Foreskin keratinocyte (primary cell): ENCODE measurements at places on chromosomes 13 and 19. TPM values are rescaled to one million over a fixed set of nuclear protein-coding genes. Genes with fewer than 3 reads are reported as not detected.

GRCh38 chr19:38508507-38508906, 75.0 kb downstream of the RYR1 start:
- no peak for DNase-seq

GRCh38 chr13:75197803-75198202, 284.2 kb downstream of the TBC1D4 start:
- no peak for DNase-seq

The CATSPERD gene
- total RNA-seq = not detected in 2 replicates

The MLNR gene
- not detected in 2 replicates for total RNA-seq

The CGB8 gene
- not detected in 2 replicates for total RNA-seq

The SYCN gene
- not detected in 2 replicates for total RNA-seq

GRCh38 chr13:37886879-37887278, 17.3 kb upstream of the TRPC4 start:
- DNase-seq = no peak

DNA sequence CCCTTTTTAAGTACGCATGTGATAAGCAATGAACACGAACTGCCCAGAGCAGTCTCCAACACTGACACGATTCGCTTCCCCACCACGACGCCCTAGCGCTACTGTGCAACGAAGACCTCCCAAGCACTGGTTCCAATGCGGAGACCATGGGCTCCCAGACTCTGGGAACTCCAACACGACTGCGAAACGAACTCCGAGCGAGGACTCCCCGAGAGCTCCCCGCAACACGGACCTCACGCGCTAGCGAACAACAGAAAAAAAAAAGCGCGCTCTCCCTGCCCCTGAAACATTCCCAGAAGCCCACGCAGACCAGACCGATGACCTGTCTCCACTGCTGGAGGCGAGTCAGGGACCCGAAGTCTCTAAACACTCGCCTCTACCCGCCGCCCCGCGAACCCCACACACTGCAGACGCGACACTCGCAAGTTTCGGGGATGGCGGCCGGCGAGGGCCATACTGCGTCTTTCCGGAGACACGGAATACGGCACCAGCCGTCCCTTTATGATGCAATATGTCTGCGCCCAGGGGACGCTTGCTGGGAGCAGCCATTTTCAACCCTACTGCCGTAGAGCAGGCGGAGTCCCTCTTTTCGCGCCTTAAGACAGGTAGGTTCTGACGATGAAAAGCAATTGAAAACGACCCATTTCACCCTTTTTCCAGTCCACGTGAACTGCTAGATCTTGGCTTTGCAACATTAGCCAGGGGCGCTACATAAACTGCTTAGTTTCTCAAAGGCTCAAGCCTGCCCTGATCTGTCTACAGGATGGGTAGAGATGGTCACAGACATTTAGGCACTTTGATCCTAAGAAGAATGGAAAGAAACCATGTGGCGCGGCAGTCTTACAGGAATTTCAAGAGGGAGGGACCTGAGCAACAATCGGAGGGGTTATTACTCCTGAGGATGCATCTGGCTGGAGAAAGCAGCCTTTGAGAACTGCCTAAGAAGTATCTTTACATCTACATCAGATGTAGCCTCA, at the start of gene ZNF577:
TSS of gene ZNF577 (minus strand) at position 430 of the 977 bp plus-strand sequence. CDS start 7,569 bp downstream, outside the sequence.
- DNase-seq = peak; percentile 87

GRCh38 chr19:45598267-45599001, 3.6 kb downstream of the GPR4 start:
- no peak for DNase-seq

DNA sequence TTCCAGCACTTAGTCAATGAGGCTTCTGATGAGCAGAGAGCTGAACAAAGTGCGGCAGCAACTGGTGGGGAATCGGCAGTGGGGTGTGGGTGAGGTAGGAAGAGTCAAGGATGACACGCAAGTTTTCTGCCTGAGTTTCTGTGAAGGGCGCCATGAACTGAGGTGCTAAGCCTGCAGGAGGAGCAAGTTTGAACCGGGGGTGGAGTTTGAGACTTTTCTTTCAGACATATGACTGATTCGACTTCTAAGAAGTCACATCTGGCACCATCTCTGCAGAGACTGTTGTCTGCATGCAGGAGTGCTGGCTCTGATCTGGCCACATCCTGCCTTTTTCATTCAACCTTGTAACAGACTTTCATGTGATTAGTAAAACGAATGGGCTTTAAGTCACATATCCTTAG, 14.8 kb upstream of the GPI start:
- no peak for DNase-seq

DNA sequence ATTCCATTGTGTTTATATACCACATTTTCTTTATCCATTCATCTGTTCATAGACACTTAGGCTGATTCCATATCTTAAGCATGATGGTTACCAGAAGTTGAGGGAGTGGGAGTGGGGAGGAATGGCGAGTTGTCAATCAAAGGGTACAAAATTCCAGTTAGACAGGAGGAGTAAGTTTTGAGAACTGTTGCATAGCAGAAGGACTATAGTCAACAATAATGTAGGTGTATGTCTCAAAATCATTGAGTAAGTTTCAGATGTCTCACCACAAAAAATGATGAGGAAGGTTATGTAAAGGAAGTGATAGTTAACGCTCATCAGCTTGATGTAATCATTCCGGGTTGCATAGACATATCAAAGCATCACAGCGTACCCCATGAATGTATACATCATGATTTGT, 4.6 kb upstream of the UBL3 start:
- no peak for DNase-seq

GRCh38 chr13:47039106-47039505, 142.3 kb upstream of the HTR2A start:
- DNase-seq = peak; percentile 86

The WASF3 gene
- total RNA-seq = 5.7 TPM in 2 replicates

DNA sequence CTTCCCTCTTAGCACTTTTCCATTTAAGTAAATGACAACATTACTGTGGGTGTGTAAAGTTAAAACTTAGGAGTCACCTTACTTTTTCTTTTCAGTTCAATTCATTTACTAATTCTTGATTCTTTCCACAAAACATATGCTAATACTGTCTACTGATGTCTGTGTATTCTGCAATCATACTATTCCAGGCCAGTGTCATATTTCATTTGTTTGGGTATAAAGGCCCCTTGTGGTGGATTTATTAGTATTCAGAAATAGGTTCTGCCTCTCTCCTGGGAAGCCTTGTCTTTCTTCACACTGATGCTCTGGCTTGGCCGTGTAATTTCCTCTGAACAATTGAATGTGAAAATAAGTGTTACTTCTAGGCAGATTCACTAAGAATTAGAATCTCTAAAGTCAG, 621.9 kb upstream of the SPRY2 start:
- no peak for DNase-seq

The ATP4B gene
- total RNA-seq = not detected in 2 replicates

The LRRC4B gene
- not detected in 2 replicates for total RNA-seq

DNA sequence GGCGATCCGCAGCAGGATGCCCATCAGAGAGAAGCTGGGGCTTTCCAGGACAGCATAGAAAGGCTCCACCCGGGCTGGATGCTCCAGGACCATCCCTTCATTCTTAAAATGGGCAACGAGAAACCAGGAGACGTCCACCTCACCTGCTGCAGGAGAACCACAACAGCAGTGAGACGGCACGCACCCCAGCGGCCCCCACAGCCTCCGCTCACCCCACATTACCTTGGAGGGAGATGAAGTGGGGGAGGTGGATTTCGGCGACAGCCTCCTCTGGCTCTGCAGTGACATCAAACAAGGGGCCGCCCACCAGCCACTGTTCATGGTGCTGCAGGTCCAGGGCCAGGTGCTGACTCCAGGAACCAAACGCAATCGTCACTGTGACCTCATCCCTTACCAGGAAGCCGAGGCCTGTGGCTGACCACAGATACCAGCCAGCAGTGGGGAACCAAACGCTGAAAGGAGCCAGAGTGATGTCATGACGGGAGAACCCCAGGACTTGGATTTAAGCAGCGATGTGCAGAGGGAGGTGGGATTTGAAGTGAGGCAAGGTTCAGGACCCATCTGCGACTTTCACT, 25.1 kb downstream of the CARD8 start:
- DNase-seq = no peak

The SLITRK5 gene
- total RNA-seq = 0.11 and 0.17 TPM in 2 replicates

DNA sequence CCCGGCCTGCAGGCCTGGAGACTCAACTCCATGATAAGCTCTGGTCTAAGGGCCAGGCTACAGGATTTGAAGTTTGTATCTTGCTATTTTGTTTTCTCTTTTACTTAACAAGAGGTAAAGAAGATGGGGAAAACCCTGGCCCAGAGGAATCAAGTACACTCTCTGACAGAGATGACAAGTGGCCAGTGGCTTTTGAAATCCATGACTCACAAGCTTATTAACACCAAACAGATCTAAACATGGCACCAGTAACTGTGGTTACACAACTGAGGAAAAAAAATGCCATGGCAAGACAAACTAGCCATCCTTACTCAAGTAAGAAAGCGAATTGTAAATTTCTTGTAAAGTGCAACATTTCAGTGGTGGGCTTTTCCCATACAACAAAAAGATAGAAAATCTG, 72.6 kb upstream of the SERTM1 start:
- DNase-seq = peak; percentile 4

The CLIP3 gene
- total RNA-seq = 0.46 and 0.82 TPM in 2 replicates

GRCh38 chr13:75402787-75403186, 79.2 kb downstream of the TBC1D4 start:
- DNase-seq = no peak

GRCh38 chr13:33218020-33218419, 67.5 kb downstream of the STARD13 start:
- DNase-seq = peak; percentile 89

The MYH14 gene
- total RNA-seq = 0.07 TPM in 1 of 2 replicates, not detected in the other

DNA sequence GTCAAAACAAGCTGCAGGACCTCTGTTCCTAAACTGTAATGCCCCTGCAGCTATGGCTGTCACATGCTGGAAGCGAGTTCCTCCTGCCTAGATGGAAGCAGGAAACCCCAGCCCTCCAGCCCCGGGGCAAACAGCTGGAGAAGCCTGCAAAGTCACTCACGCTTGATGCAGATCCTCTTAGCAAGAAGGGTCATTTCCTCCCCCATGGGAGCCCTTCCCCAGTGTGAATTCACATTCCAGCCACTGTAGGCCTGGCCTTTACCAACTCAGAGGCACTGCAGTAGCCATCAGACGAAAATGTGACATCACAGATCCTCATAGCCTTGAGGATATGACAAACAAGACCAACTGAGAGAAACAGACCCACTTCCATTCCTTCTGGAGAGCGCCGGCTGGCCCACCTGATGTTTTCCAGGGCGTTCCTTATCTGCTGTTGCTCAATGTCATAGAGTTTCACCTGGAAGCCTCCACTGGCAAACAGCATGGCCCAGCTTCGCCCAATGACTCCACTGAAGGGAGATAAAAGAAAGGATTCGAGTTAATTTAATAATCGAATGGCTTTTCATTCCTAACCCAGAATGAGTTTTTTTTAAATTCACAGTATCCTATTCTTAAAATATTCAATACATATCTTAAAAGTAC, 13.5 kb downstream of the CRYL1 start:
- no peak for DNase-seq

DNA sequence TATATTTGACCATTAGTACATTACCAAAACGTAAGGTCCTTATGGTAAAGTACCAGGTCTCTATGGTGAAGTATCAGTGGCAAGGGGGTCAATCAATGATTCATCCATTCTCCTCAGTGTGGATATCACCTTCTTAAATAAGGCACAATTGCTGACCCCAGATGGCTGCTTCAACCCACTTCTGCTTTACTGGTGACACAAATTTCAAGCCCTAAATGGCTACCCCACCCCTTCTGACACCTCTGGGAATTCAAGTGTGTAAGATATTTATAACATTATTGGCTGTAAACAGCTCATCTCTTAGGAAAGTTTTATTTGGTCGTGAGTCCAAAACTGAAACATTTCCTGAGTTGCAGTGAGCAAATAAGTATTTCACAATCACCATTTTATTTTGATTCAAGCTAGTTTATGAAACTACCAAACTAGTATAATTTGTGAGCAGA, 7.9 kb upstream of the WBP4 start:
- no peak for DNase-seq

The ZNF345 gene
- total RNA-seq = 1.1 and 1.3 TPM in 2 replicates

DNA sequence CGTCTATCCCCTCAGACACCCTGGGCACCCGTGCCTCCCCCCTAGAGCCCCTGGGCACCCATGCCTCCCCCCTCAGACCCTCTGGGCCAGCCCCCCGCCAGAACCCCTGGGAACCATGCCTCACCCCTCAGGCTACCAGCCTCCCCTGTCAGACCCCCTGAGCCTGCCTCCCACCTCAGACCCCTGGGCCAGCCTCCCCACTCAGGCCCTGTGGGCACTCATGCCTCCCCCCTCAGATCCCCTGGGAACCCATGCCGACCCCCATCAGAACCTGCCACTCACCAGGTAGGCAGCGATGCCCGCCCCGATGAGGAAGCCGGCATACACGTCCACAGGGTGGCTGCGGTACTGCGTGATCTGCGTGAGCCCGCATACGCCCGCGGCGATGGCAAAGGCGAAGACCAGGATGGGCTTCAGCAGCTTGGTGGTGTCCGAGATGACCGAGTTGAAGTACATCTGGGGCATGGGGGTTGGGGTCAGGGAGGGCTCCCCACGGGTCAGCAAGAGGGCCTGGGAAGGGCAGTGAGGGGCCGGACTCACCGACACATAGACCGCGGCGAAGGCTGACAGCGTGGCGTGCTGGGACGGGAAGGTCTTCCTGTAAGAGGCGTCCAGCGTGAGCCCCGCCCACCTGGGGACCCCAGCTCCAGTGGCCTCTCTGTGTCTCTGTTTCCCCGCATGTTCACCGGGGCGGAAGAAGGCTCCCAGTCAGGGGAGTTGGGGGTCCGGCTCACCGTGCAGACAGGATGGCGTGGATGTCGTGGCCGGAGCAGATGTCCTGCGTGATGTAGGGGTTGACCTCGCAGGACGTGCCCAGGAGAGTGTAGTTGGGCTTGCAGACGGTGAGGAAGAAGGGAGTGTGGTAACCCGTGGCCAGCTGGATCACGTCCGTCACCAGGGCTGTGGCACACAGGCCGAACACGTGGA, 7.3 kb downstream of the PLPPR3 start:
- DNase-seq = no peak

The CHST8 gene
- total RNA-seq = 0.04 TPM in 1 of 2 replicates, not detected in the other

DNA sequence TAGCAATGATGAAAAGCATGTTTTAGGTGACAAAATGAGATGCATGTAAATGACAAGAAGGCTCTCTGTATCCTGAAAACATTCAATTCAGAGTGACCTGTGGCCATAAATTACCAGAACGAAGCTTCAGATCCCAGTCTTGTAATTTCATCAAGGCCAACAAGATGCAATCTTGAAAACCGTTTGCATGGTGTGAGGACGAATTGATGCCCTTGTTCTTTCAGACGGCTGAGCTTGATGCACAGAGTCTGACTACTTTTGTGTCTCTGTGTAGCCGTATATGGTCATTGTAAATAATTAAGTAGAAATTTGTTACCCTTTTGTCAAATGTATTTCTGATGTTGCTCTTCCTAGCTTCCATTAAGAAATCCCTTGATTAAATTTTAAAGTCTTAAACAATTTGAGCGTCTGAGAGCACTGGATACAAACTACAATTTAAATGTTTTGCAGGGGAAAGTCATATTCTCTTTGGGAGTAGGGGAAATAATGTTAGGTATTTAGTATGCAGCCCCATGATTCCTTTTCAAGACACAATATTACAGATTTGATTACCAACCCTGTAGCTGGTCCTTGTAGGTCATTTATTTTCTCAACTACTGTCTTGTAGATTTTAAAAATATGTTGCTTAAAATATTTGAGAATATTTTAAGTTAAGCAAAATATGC, 125.8 kb upstream of the PCDH9 start:
- DNase-seq = no peak

GRCh38 chr13:36096461-36097416, 34.4 kb downstream of the DCLK1 start:
- DNase-seq = no peak

GRCh38 chr13:30738526-30739236, 3.3 kb downstream of the ALOX5AP start:
- DNase-seq = no peak
